Cerebellar nuclear complex (tissue), 1 donor: ENCODE measurements at places on chromosomes 12 and 14.

DNA sequence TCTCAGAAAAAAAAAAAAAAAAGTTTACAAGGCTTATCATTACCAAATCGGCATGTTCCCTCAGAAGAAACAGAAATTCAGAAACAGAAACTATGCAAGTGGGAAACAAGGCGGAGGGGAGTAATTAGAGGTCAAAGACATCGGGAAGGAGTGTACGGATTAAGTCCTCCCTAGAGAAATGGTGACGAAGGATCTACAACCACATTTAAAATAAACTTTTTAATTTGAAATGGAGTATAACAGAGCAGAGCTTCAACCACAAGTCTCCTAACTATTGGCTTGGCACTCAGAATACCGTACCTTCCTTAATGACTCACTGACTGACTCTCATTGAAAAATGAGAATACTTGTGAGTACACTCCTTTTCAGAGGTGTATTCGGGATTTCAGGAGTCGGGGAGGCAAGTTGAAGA, 908 bp downstream of the ENTPD5 start:
- DNase-seq: no peak

- no peak for DNase-seq
Measured at GRCh38 chr12:32454866-32455265, 55.5 kb downstream of the FGD4 start.

DNA sequence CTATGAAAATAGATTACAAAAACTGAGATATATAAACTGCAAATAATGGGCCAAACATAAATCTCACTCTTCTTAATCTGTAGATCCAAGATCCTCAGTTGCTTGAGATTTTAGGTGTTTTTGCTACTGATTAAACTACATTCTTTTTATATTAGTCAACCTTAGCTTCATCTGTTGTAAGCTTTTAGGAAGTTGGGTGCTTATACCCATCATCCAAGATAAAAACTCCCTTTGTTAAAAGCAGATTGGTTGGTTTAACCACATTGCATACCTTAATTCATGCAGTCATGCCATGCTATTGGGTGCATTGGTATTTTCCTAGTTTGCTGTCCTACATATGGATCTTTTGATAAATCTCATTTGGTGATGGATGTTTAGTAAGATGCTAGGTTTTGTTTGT, 46.2 kb upstream of the DIP2B start:
- DNase-seq: no peak

DNA sequence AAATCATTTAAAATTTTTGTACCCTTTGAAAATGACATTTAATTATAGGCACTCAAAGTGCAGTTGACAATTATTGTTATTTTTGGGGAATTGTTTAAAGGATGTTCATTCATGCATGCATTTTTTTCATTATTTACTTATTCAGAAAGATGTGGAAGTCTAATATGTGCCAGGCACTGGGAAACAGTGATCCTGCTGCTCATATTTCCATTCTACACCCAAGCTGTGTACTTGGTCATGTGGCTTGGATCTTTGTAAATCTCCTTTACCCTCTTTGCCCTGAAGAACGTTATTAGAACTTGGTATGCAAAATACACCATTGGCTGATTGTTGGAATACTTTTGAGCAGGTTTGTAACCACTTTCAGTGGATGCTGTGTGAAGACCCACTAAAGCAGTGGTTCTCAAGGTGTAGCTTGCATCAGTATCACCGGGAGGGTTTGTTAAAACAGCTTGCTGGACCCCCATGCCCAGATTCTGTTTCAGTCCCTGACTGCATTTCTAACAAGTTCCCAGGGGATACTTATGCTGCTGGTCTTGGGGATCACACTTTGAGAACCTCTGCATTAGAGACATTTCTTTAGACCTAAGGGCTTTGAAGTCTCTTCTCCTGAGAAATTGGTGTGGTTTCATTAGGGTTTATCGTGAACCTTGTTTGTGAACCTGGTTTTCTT, 47.5 kb downstream of the PRKCH start:
- no peak for DNase-seq

- DNase-seq: no peak
Measured at GRCh38 chr12:51403681-51404136, 12.5 kb upstream of the GALNT6 start.

DNA sequence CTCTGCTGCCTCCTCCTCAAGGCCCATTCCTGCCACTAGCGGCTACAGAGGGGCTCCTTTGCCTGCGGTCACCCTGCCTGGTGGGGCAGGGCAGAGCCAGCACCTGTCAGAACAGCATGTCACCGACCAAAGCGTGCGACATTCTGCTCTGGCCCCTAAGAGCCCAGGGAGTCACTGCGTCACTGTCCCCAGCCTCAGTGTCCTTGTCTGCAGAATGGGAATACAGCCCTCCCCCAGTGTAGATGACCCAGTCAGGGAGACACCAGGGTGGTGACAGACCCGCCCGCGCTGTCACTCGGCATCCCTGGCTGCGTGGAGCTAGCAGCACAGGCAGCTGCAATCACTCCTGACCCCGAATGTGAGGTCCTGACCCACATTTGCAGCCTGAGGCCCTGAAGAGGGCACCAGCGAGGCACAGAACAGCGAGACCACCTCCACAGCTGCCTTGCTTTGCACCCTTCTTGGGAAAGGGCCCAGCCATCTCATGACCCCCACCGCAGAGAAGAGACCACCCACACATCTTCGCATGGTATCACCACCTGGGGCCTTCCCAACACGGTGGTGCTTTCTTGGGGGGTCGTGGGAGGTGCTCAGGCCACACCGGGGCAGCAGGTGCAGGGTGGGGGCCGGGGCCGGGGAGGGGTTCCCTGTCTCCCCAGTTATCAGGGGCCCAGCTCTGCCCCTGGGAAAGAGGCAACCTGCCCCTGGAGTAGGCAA, 2.5 kb downstream of the AHNAK2 start:
- no peak for DNase-seq

DNA sequence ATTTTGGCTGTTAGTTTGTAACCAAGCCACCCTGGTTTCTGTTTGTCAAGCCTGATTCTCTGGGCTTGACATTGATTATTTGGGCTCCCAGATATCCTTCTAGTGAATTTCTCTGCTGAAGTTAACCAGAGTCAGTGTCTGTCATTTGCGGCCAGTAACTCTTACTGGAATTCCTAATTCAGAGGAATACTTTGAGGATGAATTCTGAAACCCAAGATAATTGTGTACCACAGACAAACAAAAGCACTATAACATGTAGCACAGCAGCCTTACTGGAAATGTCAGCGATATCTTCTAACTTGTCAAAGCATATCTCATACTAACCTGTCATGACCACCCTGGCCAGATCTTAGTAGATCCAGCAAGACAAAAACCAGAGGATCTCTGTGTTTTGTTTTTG, 84.4 kb upstream of the HIF1A start:
- no peak for DNase-seq

DNA sequence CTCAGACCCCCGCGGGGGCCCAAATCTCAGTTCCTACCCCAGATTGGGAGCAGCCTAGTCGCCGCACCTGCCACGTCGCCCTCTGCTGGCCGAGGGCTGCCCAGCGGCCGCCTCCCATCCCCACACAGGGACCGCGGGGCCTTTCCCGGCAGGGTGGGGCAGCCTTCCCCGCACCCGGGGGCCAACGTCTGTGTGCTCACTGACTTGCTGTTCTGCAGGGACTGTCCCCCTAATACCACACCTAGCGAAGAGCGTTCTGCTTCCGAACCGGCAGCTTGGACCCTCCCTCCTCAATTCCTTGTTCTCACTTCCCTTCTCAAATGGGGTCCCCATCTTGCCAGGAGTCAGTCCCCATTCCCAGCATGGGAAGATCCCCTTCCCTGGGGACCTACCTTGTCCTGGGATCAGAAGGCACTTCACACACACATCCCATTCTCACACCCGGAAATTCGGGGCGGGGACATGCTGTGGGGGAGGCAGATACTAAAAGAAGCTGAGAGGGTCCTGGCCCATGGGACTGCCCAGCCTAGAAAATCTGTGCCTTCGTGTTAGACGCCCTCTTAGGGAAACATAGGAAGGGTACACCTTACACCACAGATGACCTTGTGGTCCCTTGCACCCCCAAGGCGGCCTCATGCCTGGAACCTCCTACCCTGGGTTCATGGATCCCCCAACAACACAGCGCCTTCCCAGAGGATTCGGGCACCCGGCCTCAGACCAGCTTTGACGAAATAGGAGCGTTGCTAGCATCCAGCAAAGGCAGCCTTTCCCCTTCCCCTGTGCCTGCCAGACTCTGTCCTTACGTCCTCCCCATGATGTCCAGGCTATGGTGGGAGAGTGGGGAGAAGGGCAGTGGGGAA, 16.4 kb downstream of the ACVRL1 start:
- no peak for DNase-seq

GRCh38 chr12:46983393-46983793, 96.0 kb upstream of the PCED1B start:
- DNase-seq: no peak

DNA sequence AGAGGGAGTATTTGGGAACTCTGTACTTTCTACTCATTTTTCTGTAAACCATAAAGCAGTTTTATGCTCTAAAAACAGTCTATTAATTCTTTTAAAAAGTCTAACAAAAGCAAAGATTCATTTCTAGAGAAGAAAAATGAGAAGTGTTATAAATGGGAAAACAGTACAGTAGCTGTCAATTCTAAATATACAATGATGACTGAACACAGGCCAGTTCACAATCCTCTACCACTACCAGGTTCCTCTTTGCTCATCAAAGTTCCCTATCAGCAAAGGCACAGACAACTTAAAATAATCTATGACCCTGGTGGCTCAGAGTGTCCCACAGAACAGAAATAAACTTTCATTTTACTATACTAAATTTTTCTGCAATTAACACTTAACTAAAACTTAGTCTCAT, 12.5 kb downstream of the NAA25 start:
- DNase-seq: no peak

DNA sequence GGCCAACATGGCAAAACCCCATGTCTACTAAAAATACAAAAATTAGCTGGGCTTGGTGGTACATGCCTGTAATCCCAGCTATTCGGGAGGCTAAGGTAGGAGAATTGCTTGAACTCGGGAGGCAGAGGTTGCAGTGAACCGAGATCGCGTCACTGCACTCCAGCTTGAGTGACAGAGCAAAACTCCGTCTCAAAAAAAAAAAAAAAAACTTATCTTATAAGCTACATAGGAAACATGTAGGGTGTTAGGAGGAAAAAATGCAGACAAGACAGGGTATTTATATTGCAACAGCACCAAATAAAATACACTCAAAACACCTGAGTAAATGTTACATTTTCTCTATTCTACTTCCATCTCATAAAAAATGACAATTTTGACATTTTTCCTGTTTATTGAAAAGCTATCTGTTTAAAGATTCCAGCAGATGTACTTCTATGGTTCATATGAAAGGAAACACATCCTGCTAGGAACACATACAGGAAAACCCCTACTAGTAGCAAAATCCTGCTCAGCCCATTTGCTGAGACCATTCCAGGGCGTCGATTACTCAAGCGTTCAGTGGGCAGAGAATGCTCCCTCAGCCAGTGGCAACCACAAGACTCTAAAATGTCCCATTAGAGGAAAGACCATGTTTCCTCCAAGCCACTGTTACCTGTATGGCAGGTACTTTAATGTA, 19.7 kb downstream of the CORO1C start:
- no peak for DNase-seq

DNA sequence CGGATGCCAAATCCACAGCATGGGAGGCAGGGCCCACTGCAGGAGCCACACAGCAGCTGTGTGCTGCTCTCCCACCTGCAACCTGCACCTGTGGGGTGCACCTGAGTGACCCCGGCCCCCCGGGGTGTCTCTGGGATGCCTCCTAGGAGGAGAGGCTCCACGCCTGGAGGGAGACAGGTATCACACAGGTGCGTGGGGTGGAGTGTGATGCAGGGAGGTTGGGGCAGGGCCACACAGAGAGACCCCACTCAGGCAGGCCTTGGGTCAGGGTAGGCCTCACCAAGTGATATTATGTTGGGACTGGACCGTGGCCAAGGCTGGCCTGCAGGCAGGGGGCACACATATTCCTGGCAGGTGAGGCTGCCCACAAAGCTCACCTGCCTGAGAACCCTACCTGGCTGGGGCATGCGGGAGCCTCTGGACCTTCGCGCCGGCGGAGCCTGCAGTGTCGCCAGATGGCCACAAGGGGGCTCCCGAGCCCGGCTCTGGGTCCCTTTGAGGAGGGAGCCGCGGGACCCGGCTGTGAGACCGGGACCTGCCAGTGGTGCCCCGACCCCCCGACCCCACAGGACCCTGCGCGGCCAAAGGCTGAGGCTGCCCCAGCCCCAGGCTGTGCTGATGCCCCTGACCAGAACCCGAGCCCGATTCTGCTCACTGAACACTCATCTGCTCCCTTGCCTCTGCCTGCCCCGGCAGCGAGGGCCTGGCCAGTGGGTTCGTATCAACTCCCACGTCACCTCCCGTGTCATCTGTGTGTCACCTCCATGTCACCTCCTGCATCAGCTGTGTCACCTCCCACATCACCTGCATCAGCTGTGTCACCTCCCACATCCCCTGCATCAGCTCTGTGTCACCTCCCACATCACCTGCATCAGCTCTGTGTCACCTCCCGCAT, 11.4 kb downstream of the TMEM121 start:
- no peak for DNase-seq

DNA sequence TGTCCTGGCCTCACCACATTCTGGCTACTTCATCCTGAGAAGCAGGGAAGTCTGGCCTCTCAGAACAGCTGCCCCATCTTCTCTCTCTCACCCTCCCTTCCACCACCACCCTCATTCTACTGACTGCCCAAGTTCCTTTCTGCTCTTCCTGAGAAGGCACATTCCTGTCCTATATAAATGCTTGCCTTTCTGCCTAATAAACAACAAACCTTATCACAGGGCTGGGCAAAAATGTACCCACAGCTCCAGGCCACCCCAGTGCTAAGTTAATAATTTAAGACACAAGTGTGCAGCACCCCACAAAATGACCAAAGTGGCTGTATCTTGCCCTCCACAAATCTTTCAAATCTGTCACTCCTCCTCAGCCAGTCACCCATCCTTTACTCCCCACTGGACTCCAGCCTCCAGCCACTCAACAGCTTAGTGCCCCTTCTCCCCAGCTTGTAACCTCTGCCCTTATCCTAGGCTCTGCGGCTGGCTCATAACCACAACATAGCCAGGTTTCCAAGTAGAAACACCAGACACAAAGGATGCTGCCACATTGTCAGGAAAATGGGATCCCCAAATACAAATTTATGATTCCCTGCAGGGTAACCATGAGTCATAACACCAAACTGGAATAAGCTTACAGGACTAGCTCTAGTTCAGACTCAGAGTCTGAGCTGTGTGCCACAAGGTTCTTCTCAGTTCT, 15.0 kb downstream of the OXA1L start:
- DNase-seq: no peak

DNA sequence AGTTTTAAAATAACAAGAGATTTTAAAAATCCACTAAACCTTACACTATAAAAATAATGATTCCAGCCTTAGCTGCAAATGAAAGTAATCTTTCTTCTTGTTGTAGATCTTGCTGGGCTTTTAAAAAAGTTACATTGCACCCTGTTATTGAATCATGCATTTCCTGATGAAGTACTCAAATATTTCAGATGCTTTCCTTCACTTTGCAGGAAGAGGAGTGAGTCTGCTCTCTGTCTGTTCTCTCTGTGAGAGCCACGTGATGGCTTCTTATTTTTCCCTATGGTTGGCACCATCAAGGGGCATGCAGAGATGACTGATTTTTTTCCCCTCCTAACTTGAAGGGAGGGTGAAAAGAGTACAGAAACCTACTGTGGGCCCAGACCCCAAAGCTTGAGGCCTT, 262.7 kb downstream of the ATP23 start:
- DNase-seq: no peak

- no peak for DNase-seq
Measured at GRCh38 chr14:100582496-100583165, 4.6 kb downstream of the BEGAIN start.

GRCh38 chr12:67355428-67356379, 86.5 kb downstream of the CAND1 start:
- DNase-seq: no peak

- no peak for DNase-seq
Measured at GRCh38 chr12:50239355-50239891, 43.9 kb downstream of the LIMA1 start.

GRCh38 chr12:67019070-67019469, 250.1 kb upstream of the CAND1 start:
- DNase-seq: no peak
